Natural killer cell (primary cell): ENCODE measurements at places on chromosomes 7 and 10. TPM values are rescaled to one million over a fixed set of nuclear protein-coding genes. Genes with fewer than 3 reads are reported as not detected.

- no peak for DNase-seq
These were observed 4.9 kb upstream of the MEST start for GRCh38 chr7:130486954-130487436.

The GFRA1 gene
- total RNA-seq: not detected

The GIMAP7 gene
- 66.3 TPM for total RNA-seq

DNA sequence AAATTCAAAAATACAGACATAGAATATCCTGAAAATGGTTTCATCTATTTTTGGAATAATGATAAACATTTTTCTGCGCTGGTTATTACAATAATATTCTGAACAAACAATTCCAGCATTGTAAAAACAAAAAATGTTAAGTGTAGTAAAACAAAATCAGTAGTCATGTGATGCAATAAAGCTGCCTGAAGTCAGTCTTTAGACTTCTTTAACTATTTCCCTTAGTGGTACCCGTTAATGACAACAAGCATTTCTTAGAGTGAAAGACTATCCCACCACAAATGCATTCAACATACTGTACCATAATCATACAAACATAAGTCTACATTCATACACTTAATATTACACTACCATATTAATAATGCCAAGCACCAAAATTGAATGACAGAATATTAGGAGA is 1.6 kb downstream of the SKAP2 start:
- DNase-seq: no peak

DNA sequence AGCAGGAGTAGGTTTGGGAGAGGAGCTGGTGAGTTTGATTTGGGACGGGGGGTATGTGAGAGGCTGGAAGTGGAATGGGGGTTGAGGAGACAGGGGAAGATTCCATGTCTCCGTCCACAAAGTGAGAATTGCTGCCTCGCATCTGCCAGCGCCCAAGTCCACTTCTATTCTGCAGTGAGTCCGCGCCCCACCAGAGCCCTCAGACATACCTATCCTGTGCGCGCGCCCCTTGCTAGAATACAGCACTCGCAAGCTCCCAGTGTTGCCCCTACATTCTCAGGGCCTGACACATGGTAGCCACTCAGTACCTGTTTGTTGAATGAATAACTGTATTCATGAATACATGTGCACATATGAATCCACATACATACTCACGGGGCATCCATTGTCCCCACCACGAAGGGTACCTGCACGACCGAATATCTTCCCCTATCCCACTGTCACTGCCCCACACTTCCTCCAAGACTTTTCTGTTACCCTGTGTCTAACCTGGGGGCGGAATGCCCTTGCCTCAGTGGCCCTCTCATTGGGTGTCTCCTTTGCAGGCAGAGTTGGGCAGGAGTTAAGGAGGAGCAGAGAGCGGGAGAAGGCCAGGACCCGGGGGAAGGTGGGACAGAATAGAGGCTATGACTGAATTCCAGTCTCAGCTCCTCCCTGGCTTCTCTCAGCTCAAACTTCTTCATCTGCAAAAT is 19.9 kb downstream of the POLL start:
- DNase-seq: no peak

The FAM25G gene
- not detected for total RNA-seq

GRCh38 chr10:61063034-61063433 is 119.0 kb upstream of the RHOBTB1 start:
- no peak for DNase-seq

GRCh38 chr10:119653209-119653608 is 2.0 kb downstream of the BAG3 start:
- DNase-seq: no peak

The MCM10 gene
- total RNA-seq: 0.73 TPM

DNA sequence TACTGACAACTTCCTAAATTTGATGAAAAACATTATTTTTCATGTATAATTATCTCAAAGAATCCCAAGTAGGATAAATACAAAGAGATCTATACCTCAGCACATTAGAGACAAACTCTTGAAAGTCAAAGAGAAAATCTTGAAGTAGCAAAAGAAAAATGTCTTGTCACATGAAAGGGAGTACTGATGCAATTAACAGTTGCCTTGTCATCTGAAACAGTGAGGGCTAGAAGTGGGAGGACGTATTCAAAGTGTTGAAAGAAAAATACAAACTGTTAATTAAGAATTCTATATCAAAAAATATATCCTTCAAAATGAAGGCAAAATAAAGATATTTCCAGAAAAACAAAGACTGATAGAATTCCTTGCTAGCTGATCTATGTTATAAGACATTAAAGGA is 35.5 kb upstream of the ARHGAP22 start:
- no peak for DNase-seq

- no peak for DNase-seq
These were observed 58.8 kb downstream of the SORBS1 start for GRCh38 chr10:95502377-95502776.

The LRRTM3 gene
- total RNA-seq: not detected
